ENCODE measurements at places on chromosomes 5 and 9.

GRCh38 chr9:124507880-124508423 is 753 bp upstream of the NR5A1 start:
- DNase-seq: no peak

- no peak for DNase-seq
Observed at GRCh38 chr5:107783551-107783950, 112.8 kb upstream of the EFNA5 start.

DNA sequence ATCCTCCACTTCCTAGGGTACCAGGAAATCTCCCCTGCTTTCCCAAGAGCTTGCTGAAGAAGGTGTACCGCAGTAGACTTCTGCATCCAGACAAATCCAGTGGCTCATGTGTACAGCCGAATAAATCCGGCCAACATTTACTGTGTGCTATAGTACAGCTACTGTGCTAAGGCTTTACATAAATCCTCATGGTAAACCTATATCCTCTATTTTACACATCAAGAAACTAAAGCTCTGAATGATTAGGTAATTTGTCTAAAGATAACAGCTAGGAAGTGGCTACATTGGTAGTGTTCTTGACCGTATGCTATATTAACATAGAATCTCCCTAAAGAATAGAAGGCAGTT is 511 bp upstream of the WDR41 start:
- DNase-seq: no peak

DNA sequence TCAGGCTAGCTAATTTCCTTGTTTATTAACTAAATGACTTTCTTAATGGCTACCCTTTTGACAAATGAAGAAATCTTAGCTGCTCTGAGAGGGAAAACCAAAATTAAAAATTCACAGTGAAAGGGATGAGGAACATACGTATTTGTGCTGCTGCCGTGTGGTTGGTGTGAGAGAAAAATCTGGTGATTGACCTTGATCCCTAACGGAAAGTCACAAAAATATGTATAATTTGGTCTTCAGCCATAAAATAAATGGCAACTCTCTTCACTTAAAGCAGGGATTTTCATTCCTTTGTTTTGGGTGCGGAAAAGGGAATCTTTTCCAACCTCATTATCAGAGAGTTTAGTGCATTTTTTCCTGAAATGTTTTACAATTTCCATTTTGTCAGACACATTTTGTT is 40.4 kb downstream of the PAM start:
- DNase-seq: no peak

GRCh38 chr5:68898951-68899471 is 194.8 kb upstream of the SLC30A5 start:
- no peak for DNase-seq

DNA sequence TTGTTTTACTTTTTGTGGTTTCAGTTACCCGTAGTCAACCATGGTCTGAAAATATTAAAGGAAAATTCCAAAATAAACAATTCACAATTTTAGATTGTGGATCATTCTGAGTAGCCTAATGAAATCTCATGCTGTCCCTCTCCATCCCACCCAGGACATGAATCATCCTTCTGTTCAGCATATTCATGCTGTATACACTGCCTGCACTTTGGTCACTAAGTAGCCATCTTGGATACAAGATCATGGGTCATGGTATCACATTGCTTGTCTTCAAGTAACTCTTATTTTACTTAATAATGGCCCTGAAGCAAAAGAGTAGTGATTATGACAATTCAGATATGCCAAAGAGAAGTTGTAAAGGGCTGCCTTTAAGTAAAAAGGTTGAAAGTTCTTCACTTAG is 536.5 kb upstream of the ACO1 start:
- DNase-seq: no peak

GRCh38 chr9:81628897-81629296 is 60.5 kb downstream of the TLE1 start:
- DNase-seq: no peak

DNA sequence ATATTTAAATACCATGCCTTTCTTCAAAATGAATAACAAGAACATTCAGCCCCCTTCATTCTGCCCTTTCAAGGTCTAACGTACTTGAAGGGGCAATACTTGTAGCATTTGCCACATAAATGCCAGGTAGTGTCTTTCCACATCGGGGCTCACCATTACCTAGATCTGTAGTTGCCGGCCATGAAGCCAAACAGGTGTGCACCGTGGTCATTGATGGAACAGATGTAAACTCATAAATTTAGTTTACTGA is 193.0 kb downstream of the CD180 start:
- DNase-seq: no peak

- DNase-seq: no peak
Observed at GRCh38 chr5:94928891-94929290, 310.4 kb downstream of the SLF1 start.

- DNase-seq: no peak
Observed at GRCh38 chr5:55141945-55142690, 17.9 kb upstream of the GPX8 start.

DNA sequence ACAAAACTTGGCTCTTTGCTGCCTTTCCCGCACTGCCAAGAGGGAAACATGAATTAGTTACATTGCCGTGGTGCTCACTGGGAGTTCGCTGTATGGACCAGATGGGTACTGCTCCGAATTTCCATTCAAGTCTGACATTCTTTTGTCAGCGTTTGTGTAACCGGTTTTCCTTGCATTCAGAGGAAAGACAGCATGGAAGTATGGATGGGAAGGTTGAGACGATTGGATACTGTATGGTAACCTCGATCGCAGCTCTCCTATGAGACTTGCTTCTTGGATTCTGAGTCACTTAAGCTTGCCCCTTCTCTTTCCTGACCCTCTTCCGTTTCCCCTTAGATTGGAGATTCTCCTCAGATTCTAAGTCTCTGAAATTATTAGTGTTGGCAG is 625 bp upstream of the UBLCP1 start:
- no peak for DNase-seq

DNA sequence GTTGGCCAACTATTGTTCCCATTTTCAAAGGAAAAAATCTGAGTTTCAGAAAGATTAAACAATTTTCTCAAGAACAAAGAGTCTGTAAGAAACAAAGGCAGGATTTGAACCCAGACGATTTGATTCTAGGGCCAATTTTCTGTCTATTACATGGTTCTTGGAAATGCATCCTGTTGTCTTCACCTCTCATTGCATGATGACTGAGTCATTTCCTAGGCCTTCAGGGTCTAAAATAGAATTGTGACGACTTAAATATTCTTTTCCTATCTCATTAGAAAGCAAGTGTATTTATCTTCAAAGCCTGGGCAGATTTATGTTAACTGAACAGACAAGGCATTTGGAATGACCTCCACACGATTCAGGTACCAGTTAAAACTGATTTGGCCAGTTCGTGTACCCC is 512.9 kb downstream of the NTRK2 start:
- no peak for DNase-seq

GRCh38 chr5:131587541-131587940 is 47.5 kb downstream of the RAPGEF6 start:
- DNase-seq: no peak

DNA sequence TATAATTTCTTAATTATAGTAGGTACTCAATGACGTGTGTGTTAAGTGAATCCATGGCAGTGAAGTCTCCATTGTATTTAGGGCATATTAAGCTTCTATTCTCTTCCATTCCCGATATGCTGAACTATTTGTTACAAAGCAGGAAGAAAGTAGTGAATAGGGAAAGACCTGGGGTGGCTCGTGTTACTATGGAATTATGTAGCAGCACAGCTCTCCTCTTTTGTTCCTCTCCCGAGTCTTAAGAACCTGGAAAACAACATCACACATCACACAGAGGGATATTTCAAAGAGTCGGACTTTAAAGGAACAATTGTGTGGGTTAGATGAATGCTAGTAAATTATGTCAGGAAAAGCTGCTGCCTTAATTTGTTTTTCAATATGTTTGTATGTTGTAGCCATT is 131.8 kb downstream of the PCSK5 start:
- DNase-seq: no peak

DNA sequence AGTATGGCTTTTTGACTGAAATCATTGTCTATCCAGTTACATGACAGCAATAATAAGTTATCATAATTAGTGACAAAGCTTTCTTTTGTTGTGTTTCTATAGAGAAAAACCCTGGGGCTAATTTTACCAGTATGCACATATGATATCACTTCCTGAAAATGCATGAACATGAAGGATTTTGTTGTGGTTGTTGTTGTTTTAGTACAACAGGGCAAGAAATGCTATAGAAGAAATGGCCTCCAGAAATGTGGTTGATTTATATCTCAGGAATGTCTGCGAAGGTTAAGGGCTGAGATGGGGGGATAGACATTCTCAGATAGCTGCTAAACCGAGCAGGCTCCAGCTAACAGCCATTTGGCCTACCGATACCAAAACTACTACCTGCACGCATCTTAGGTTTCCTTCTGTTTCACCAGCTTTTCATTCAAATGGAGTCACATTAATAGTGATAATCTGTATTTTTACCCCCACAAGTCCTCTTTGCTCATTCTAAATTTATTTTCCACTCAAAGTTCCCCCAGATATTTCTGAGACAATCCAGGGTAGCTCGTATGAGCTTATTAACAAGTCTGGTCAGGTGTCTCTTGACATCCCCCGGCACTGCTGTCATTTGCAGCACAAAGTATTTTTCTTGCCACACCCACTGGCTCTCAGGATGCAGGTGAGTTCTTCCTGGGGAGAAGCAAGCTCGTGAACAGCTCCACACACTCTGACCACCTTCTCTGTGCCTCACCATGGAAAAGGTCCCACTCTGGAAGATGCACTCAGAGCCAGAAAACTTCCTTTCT is 232.4 kb upstream of the GAS1 start:
- no peak for DNase-seq

- DNase-seq: no peak
Observed at GRCh38 chr5:82445726-82446335, 167.7 kb upstream of the RPS23 start.

DNA sequence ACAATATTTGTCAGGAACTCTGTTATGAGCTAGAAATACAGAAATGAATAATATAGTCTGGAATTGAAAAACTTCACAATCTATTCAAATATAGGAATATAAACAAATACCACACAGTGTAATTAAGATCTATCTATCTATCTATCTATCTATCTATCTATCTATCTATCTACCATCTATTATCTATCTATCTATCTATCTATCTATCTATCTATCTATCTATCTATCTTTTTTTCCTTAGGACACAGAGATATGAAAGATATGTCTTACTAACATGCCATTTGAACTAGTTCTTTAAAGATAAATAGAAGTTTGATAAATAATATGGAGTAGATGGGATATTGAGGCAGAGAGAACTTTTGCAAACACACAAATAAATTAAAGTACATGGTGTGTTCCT is 357.8 kb downstream of the PARP8 start:
- no peak for DNase-seq

- no peak for DNase-seq
Observed at GRCh38 chr9:69313175-69313574, 11.8 kb upstream of the ENTREP1 start.

DNA sequence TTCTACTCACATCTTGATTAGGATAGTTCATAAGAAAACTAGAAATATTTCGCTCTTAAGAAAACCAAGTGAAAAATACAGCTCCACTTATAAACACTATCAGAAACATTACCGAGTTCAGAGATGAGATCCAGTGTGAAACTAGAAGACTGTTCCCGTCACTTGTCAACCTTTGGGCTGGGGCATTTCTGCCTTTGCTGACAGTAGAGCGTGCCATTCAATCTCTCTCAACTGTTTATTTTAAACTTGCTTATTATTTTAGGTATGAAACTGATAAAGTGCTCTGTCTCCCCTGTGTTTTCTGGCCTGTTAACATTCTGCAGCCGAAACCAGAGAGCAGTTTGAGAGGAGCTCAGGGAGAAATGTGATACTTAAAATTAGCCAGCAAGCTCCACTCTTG is 16.7 kb downstream of the MRRF start:
- no peak for DNase-seq

DNA sequence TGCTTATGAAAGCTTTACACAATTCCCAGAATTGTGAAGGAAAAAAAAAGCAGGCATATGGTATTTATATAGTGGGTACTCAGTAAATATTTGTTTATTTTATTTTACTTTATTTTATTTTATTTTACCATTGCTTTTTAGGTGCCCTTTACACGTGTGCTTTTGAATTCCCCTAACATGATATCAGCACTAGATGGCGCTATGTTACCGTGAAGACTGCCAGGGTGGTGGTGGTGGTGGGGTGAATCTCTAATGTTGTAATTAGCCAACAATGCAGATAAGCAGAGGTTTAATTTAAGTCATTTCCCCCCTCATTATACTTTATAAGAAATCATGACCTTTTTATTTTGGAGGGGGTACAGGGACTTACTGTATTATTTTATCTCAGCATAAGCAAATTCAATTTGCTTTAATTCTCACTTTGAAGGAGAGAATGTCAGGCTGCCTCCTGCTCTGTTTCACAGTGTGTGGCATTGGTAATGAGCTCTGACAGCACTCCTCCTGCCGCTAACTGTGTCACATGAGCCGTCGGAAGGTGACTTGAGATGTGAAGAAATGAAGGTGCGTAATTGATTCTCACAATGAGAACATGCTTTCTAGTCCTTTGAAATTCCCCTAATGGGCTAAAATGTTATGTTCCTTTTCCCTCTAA is 165.6 kb downstream of the YTHDC2 start:
- peak; percentile 5 for DNase-seq

DNA sequence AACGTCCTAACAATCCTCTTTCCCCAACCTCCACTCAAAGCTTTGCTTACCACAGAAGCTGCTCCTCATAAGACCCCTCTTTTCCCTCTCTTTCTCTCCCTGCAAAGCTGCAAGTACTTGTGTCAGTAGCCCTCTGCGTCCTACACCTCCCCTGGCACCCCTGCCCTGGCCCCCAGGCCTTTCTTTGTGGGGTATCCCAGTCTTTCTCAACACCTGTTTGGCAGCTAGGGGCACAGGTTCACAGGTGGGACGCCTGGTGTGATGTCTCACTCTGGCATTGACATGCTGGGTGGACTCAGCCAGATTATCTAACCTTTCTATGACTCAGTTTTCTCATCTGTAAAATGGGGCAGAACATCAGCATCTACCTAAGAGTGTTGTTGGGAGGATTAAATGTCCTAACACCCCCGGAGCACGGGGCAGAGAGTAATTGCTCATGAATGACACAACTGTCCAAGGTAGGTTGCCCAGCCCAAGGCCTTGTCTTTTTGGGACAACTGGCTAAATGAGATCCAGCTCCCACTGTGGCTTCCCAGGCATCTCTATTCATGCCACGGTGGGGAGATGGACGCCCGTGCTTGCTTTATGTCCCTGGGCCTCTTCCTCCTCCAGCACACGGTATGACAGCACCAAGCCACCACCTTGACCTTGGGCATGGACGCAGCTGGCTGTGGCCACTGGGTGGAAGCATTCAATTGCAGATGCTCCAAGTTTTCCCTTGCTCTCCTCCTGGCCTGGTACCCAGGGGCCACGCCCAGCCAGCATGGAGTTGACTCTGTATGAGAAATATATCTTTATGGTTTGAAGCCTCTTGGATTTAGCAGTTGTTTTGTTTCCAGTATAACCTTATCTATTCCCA is 190.4 kb downstream of the RGS3 start:
- DNase-seq: no peak

- DNase-seq: no peak
Observed at GRCh38 chr5:35202319-35203111, 27.8 kb downstream of the PRLR start.

GRCh38 chr9:133976887-133977286 is 15.2 kb downstream of the VAV2 start:
- no peak for DNase-seq

Data from stimulated activated effector memory CD8-positive, alpha-beta T cell treated with anti-CD3 and anti-CD28 coated beads, Interleukin-12 subunit alpha, Interleukin-12 subunit beta, amount 100 ng/mL, for 72 hours (primary cell).